ENCODE measurements at places on chromosomes 7 and 10.

GRCh38 chr7:50793120-50793946, 10.6 kb upstream of the GRB10 start:
- DNase-seq: no peak

- no peak for DNase-seq
Measured at GRCh38 chr7:117111535-117111934, 158.2 kb downstream of the ST7 start.

- DNase-seq: no peak
Measured at GRCh38 chr10:124674768-124675222, 69.4 kb downstream of the FAM53B start.

GRCh38 chr10:125081931-125082330, 78.4 kb downstream of the CTBP2 start:
- DNase-seq: no peak
